ENCODE measurements at places on chromosomes 3 and 15.

DNA sequence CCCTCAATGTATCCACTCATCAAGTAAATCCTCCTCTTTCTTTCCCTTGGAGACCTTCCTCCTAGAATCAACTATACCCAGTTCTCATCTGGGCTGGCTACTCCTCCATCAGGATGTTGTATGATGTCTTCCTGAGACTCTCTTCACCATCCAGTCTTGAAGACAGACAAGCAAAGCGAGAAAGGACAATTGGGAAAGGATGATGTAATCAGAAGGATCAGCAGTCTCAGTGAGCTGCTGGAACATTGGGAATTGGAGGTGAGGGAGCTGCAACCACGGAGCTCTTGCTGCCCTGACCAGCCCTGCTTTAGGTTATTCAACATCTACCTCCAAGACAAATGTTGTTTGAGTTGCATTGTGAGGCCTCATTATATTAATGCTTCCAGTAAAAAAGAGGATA lies 48.0 kb upstream of the UBP1 start:
- no peak for DNase-seq

- DNase-seq, result no peak
Measured at GRCh38 chr15:66288551-66289185, 4.7 kb upstream of the DIS3L start.

DNA sequence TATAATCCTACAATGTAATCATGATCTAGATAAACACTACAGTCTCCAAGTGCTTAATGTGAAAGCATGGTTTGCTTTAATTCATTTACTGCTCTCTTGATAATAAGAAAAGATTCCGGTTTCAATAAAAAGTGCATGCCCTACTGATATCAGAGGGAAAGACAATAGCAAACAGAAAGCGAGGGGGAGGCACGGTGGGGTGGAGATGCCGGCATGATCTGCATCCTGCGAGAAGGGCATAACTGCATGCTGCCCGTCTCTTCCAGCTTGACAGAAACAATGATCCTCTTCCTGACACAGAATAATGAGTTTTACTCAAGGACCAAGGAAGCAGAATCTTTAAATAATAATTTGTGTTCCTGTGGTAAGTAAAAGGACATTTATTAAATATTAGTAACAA lies 51.7 kb downstream of the GOLIM4 start:
- DNase-seq, result no peak

DNA sequence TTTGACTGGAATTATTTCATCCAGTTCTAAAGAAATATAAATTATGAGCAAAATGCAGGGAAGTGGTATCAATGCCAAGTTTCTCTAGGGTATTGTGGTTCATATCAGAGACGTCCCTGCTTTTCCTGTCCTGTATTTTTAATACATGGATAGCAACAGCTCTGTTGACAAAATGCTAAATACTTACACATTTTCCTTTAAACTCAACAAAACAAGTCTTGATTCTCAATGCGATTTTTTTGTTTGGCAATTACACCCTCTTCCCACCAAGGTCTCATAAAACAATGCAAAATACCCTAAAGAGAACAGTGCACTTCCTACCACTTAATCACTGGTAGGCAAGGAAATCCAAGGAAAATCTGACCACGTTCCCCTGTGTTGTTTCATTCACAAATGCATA lies 120.0 kb downstream of the DUT start:
- no peak for DNase-seq

DNA sequence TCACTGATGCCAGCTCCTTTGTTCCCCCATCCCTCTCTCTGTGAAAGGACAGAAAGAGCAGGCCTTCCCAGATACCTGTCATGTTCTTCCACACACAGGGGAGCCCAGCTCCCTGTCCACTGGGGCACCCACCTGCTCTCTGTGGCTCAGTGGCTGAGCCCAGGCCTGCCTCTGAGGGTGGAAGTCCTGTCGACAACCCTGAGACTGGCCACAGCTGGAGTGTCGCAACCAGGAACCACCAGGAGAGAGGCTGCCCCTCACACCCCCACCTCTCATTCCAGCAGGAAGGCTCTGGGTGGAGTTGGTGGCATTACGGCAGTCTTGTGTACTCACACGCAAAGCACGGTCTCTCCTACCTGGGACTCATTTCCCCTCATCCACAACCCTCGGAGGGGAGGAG lies 66.3 kb downstream of the MEGF11 start:
- DNase-seq, result no peak

- no peak for DNase-seq
Measured at GRCh38 chr15:88448991-88449461, 18.2 kb downstream of the MRPL46 start.

GRCh38 chr15:89526181-89526580 lies 29.8 kb upstream of the RHCG start:
- no peak for DNase-seq

GRCh38 chr15:70050441-70050840 lies 47.3 kb downstream of the TLE3 start:
- peak; percentile 2 for DNase-seq

DNA sequence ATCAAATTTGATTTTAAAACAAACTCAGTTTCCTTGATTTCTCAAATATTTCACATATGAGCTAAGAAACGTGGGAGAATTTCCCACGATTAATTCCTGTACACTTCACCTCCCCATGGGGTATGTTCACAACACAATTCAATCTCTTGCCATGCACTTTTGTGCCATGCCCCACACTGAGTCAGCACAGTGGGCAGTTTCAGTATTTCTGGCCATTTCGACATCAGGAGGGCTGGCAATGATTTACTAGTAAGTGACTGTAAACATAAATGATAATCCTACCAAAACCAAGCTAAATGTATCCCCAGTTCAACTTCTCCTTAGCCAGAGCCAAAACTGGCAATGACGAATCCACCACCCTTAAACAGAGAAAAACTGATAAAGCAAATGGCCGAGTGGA lies 293.6 kb downstream of the FGF12 start:
- no peak for DNase-seq

- DNase-seq, result no peak
Measured at GRCh38 chr15:91624353-91624968, 229.0 kb upstream of the SLCO3A1 start.

DNA sequence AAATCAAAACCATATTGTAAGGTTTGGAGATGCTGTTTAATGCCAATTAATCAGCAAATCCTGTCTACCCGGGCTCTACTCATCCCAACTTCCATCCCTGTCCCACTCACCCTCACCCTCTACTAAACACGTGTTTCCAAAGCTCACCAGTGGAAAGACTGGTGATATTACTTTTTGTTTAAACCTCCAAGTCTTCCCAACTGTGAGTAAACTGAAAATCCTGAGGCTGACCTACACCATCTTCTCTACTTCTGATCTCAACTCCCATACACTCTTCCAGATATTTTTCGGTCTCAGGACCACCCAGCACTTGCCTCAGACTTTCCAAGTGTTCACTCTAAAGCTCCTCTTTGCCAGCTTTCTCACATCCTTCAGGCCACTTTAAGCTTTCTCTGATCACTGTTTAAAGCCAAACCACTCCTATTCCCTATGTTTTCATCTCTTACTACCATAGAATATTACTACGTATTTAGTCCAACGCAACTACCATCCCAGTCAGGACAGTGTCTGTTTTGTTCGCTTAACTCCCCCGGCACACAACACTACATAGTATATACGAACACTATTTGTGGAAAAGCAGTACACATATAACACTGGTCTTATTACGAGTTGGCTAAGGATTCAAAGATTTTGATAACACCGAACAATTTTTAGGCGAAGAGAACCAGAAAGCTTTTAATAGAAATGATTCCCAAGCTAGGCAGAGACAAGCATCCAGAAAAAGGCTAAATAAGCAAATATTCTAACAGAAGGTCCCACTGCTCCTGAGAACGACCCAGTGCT lies 684 bp downstream of the RPL4 start:
- no peak for DNase-seq

- peak; percentile 67 for DNase-seq
Measured at GRCh38 chr3:13884851-13885703, 5.2 kb upstream of the WNT7A start.

- DNase-seq, result no peak
Measured at GRCh38 chr3:170532573-170532972, 53.3 kb downstream of the SLC7A14 start.

DNA sequence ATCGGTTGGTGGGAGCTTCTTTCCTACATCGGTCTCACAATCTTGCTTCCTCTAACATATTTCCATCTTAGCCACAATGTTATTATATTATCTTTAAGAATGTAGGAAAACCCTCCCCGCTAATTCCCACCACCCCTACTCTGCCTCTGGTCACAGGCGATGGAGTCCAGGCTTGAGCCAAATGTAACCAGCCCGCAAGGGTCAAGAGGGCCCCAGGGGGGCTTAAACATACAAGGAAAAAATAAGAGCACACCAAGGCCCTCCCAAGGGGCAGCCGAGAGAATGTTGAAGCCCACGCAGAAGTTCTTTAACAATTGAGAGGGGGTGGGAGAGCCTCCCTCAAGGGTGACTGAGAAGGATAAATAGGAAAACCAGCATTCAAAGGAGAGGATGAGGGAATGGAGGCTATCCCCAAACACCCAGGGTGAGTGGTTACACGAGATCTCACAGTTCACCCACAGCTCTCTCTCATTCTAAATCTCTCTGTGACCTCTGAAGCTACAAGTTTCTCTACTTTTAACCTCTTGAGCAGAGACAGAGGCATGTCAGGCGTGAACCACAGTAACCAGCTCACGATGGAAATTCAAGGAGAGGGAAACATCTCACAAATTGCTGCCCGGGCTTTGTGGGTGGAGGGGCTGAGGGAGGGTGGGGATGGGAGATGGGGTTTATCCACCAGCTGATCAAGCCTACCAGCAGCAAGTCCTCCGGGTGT lies 31.4 kb upstream of the UACA start:
- DNase-seq, result no peak

- DNase-seq, result no peak
Measured at GRCh38 chr15:96699871-96700401, 369.4 kb downstream of the NR2F2 start.

GRCh38 chr3:98732286-98733052 lies 30.7 kb upstream of the ST3GAL6 start:
- no peak for DNase-seq

DNA sequence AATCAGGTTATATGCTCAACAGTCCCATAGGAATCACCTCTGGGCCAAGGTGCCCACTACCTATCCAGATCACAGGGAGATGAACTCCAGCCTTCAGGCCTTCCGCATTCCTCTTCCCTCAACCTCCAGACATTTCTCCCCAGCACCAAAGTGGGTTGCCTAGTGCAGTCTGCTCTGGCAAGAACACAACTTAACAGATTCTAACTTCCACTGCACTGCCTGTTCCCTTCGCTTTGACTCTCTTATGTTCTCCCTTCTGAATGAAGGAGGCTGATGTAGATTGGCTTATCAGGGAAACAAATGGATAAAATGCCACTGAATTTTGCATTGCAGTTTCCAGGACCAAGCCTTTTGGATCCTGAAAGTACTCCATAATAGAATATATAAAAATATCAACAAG lies 106.3 kb downstream of the SRGAP3 start:
- no peak for DNase-seq

DNA sequence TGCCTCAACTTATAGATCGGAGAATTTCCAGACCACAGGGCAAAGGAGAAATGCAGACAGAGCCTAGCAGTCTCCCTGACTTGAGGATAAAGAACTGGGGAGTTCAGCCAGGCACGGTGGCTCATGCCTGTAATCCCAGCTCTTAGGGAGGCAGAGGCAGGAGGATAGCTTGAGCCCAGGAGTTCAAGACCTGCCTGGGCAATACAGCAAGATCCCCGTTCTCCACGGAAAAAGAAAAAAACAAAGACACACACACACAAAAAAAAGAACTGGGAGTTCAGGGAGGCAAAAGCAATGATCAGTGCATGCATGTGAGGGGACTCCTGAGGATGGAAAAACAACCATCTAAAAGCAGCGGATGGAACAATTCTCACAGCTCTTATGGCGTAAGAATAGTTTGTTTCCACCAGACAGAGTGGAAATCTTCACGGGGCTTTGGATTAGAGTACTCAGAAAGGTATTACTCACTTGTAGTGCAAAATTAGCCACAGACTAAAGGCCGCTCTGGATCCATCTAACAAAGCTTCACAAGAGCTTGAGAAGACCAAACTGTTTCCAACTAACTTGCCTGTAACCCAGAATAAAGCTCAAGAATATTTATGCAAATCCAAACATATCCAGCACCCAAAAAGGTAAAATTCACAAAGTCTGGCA lies 16.3 kb downstream of the SEC11A start:
- DNase-seq, result no peak

DNA sequence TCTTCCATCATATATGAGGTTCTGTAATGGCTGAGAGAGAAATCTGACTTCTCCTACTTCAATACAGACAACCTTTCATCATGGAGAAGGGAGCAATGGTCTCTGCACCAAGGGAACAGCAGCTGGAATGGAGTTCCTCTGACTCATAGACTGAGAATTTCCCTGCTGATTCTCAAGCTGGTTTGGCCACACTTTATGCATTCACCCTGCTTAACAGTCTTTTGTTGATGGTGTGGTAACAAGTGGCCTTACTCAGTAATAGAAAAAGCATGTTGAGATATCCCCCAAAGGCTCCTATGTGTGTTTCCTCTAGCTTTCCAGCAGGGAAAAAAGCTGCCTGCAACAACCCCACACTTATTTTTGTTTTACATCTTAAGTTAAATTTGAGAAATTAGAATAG lies 138.1 kb downstream of the GREM1 start:
- no peak for DNase-seq

DNA sequence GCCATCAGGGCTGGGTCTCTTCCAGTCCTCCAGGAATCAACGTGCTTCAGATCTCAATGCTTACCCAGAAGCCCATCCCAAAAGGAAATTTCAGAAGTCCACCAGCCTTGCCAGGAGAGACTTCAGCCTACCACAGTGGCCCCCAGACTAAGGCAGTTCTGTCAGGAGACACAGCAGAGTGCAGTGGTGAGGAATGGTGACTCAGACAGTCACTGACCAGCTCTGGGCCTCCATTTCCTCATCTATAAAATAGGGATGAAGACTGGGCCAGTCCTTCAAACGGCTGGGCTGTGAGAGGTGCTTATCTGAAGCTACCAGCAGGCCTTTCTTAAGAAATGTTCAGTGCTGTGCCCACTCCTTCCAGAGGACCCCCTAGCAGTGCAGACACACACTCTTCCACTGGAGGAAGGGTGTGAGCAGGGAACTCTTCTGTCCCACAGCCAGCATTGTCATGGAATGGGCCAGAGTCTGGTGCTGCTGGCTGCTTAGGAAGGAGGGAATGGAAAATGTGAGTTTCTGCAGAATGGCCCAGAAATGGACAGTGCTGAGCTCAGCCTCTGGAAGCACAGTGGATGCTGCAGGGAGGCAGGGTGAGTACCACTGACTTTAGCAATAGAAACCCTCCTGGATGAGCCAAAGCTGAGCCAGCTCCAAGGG lies 41.6 kb upstream of the DUSP7 start:
- no peak for DNase-seq

GRCh38 chr3:35638980-35639253 lies 408 bp upstream of the ARPP21 start:
- DNase-seq, result no peak
